ENCODE measurements at places on chromosomes 7 and 10. TPM values are rescaled to one million over a fixed set of nuclear protein-coding genes. Genes with fewer than 3 reads are reported as not detected.

Gene MAGI2
- total RNA-seq = 6.3 TPM

- DNase-seq = peak; percentile 35
These were observed 3.7 kb upstream of the ELFN1 start for GRCh38 chr7:1666317-1666822.

Gene SEMA3C
- 0.26 TPM for total RNA-seq

Gene FFAR4
- total RNA-seq = not detected

Gene WDR86
- 57.0 TPM for total RNA-seq

DNA sequence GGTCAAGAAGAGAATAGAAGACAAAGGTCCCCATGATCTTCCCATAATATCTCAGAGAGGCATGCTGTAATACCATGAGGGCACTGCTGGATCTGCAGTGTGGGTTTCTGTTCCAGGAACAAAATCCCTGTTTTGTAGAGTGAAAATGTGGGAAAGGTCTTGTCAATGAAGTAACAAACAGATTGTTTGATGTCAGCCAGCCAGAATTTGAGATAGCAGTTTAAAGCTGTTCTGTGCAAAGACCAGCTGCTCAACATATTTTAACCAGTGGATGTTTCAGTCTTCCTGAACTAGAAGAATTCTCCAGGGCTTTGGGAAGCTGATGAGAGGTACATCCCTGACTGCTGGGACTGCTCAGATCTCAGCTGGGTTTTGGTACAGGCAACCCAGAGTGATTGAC, 1012.5 kb downstream of the DNAJB9 start:
- no peak for DNase-seq

GRCh38 chr10:44143556-44143955, 241.3 kb downstream of the CXCL12 start:
- no peak for DNase-seq

Gene EPHB6
- 3.8 TPM for total RNA-seq

GRCh38 chr7:130476297-130477150, 15.4 kb upstream of the MEST start:
- DNase-seq = no peak

DNA sequence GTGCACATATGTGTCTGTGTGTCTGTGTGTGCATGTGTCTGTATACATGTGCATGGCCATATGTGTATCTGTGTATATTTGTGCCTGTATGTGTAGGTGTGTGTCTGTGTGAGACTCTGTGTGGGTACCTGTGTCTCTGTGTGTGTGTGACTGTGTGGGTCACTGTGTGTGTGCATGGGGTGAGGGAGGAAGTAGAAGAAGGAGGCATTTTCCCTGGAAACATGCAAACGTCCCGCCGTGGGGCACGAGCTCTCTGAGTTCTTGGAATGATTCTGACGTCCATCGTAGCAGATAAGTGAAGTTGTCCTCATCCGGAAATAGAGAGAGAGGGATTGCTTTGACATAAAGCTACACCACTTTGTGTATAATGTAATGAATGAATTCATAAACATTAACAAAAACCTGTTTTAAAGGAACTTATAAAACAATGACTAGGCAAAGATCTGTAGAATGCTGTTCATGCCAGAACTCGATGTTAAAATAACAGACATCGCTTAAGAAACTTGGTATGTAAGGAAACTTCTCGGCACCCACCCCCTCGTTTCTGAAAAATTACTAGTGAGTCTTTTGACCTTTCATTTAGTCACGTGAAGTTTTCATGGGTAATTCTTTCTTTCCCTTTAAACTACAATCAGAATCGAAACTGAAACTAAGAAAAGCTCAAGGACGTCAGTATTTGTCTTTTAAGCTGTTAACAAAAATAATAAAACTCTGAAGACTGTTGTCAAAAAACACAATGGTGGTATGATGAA, 43.6 kb upstream of the KLF6 start:
- DNase-seq = no peak

DNA sequence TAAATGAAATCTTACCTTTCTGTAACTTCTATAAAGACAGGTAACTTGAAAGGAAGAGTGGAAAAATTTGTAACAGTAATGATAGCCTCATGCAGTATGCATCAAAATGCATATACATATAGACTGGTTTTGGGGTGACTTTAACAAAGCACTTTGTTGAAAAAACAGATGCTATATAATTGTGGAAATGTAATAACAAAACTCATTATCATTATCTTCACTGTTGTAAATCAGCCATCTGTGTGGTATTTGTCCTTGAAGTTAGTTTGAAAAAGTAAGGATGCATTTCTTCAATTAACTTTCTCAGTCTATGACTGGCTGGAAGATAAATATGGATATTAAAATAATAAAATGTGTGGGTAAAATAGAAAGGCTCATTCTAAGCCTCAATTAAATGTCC, 6.1 kb upstream of the DGKB start:
- no peak for DNase-seq

- no peak for DNase-seq
These were observed 55.2 kb upstream of the PDGFA start for GRCh38 chr7:574661-575395.

GRCh38 chr10:28806951-28807759, 129.8 kb downstream of the BAMBI start:
- no peak for DNase-seq

DNA sequence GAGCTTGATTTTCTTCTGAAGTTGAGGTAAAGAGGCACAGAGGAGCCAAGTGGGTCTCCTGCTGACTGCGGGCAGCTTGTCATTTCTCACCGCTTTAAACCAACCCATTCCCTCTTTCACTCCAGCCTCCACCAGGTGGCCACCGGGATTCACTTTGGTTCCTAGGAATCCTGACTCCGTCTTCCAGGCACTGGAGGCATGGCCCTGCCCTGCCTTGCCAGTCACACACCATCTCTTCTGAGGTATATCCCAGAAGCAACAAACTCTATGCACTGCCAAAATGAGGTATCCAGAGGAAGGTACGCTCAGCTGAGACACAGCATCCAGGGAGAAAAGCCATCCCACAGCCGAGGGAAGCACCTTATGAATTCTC, 280.8 kb downstream of the TNS3 start:
- no peak for DNase-seq

DNA sequence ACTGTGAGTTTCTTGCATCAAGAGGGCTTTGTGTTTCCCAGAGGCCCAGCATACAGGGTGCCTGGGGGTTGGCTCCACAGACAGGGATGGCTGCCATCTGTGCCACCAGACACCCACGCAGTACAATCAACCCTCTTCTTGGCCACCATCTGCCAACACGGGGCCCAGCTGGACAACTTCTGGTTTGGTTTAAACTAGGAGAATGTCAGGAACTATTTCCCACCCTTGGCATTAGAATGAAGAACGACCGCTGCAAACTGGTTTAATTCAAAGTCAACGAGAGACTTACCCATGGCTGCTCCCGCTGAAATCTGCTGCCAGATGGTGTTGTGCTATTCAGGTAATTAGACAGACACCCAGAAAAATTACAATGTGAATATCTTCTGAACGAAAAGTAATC, 27.8 kb downstream of the NMT2 start:
- no peak for DNase-seq

Gene NHLRC2
- 22.5 TPM for total RNA-seq

DNA sequence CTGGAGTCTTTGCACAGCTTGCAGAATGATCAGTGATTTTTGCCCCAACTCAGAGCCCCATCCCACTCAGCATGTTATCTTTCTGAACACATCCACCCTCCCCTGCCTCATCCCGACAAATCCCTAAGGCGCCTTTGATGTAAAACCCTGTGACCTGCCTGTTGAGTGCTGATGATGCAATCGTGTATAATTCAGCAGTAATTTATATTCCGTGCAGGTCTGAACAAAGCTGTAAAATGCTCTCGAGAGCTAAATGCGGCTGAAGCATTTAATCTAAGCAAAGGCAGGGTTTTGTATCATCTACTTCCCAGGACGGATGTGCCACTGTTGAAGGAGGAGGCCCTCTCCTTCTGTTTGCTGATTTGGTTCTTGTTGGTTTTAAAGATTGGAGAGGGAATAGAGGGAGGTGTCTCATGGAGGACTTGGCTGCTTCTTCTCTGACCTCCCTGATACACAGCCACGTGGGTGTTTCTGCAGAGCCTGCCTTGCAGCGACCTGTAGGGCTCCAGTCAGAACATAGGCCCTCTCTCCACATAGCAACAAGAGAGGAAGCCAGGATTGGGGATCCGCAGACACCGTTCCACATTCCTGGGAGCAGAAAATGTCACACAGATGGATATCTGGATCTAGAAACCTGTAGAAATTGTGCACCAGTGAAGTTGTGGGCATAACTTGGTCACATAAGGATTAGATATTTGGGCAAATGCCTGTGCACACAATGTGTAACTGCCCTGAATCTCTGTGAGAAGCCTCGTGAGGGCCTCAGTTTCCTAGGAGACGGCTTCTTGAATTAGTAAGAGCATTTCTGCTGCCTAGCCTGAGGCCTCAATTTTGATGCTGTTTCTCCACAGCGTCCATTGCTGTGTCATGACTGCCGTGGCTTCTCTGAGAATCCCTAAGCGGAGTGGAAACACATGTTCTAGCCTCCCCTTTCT, 90.2 kb upstream of the AGK start:
- no peak for DNase-seq

GRCh38 chr10:62990126-62990525, 143.0 kb upstream of the NRBF2 start:
- no peak for DNase-seq

- DNase-seq = no peak
These were observed 11.6 kb upstream of the SVIL start for GRCh38 chr10:29646238-29646902.

Gene SLC35G1
- 5.0 TPM for total RNA-seq

Gene SLC13A1
- total RNA-seq = not detected

DNA sequence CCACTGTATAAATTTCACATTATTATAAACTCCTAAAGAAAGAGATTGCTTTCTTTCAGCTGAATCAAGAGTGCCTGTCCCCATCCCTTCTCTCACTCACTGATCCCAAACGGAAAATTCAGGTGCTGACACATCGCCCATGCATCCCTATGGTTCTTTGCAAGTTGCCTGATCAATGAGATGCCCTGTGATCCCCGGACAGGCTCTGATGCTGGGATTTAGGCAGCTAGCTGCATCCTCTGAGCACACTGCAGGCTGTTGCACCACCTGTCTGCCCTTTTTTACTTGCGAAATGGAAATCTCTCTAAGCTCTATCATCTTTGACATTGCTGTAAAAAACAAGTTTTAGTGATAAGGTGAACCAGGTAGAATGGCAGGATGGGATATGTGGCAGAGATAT, 456.5 kb downstream of the GATA3 start:
- DNase-seq = no peak

Gene TDRD1
- 0.18 TPM for total RNA-seq

Gene NEUROG3
- total RNA-seq = not detected

GRCh38 chr7:98755138-98755898, 114.5 kb downstream of the TMEM130 start:
- DNase-seq = no peak

GRCh38 chr10:79230328-79230830, 116.9 kb upstream of the PPIF start:
- DNase-seq = peak; percentile 66

DNA sequence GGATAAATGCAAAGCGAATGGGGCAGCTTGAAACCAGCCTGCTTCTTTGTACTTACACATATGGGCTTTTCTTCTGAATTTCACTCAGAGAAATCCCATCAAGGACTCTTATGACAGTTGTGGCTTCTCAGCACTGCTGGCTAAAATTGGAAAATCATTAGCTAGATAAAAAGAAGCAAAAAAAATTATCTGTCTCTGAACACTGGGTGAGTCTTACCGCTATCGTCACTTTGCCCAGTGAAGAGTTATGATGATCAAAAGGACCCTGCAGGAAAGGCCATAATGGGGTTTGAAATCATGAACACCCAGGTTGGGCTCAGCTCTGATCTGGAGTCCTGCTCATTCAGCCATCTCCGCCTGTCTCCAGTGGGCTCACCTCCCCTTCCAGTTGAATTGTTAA, 34.3 kb downstream of the AOAH start:
- DNase-seq = no peak

- no peak for DNase-seq
These were observed 100.7 kb downstream of the OSBPL3 start for GRCh38 chr7:24879291-24879690.

- no peak for DNase-seq
These were observed 17.2 kb upstream of the C10orf53 start for GRCh38 chr10:49662169-49662830.

Gene MKI67
- 19.7 TPM for total RNA-seq

DNA sequence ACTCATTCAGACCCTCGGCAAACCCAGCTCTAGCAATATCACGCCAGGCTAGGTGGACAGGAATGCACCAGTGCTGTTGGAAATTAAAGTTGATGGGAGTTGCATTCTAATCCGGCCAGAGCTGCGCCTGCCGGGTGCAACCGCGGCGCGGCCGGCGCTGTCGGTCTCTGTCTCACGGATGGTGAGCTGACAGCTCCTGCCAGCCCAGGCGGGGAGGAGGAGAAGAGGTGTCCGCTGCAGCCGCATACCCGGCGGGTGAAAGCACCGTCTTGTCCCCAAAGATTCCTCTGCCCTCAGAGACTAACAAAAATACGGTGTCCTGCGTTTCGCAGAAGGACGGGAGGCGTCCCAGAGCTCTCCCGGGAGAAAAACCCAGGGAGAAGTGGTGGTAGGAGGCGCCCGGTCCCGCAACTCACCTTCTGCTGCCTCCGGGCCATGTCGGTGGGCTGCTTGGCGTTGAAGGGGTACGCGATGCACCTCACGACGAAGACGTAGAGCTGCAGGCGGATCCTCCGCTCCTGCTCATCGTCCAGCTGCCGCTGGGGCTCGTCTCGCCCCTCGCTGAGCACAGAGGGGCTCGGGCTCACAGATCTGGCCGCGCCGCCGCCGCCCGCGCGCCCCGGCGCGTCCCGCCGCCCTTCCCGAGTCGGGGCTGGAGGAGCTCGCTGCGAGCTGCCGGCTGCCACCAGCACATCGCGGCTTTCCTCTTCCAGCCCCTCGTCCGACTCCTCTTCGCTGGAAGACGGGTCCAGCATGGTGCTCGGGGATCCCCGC, 490 bp downstream of the CADPS2 start:
- DNase-seq = peak; percentile 52

Gene HOXA10
- not detected for total RNA-seq

- no peak for DNase-seq
These were observed 3.4 kb upstream of the GAL3ST4 start for GRCh38 chr7:100171840-100172239.

Gene RADIL
- total RNA-seq = 2.4 TPM

- DNase-seq = no peak
These were observed 526.9 kb upstream of the VSTM2A start for GRCh38 chr7:54015251-54015650.

All from endothelial cell (in vitro differentiated cells).